Neuronal stem cell (in vitro differentiated cells): ENCODE measurements at places on chromosomes 7 and 10.

DNA sequence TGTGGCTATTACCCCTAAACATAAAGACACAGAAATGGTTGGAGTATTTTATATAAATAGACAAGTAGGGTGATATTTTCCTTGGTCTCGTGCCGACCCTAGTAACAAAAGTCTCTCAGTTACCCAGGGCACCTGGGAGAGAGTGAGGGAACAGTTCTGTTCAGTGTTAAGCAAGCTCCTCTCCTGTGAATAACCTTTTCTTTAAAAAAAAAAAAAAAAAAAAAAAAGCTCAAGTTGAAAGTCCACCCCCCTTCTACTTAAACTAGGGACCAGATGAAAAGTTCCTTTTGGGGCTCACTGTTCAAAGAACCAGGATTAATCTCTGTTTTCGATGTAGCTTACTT, 636.9 kb upstream of the GALNT17 start:
- no peak overlapping the region for H3K27ac ChIP-seq
- H3K4me1 ChIP-seq, result no peaks in the 10 kb centered on the region
- no peak overlapping the region for H3K4me3 ChIP-seq
- no peak for DNase-seq
- H3K36me3 ChIP-seq, result no peaks in the 10 kb centered on the region
- H3K27me3 ChIP-seq, result no peaks in the 10 kb centered on the region

- H3K4me1 ChIP-seq, result no peaks in the 10 kb centered on the region
- no peak overlapping the region for H3K4me3 ChIP-seq
- no peak for DNase-seq
Measured at GRCh38 chr7:74214816-74215630, 5.2 kb downstream of the LAT2 start.

DNA sequence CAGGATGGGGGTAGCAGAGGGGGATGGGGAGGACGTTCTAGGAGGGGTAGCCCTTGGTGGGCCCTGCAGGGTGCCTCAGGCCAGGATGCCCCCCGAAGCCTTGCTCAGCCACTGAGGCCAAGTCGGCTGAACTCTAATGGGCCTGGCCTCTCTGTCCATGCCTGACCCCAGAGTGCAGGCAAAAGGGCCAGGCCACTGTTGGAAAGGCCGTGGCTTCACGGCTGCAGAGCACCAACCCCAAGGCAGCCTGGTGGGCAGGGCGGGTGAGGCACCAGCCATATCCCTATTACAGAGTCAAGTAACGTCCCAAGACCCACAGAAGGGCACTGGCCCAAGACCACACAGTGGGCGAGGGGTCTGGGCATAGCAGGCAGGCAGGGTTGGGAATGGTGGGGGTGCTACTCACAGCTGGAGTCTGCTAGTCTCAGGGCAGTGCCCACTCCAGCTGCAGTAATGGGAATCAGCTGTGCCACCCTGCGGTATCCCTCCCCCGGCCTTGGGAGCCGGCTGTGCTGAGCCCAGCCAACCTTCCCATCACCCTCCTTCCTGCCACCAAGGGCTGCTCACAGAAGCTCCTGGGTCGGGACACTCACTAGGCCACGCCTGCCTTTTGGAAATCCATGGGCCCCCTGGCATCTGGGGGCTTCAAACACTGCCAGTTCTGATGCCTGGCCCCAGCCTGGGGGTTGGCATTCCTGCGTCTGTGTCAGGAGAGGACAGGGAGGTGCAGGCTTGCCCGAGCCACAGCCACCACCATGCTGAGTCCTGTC, 4.0 kb upstream of the LFNG start:
- H3K4me1 ChIP-seq, result peaks cover 42% of the 10 kb centered on the region
- no peak overlapping the region for H3K27ac ChIP-seq
- no peaks in the 10 kb centered on the region for H3K36me3 ChIP-seq

DNA sequence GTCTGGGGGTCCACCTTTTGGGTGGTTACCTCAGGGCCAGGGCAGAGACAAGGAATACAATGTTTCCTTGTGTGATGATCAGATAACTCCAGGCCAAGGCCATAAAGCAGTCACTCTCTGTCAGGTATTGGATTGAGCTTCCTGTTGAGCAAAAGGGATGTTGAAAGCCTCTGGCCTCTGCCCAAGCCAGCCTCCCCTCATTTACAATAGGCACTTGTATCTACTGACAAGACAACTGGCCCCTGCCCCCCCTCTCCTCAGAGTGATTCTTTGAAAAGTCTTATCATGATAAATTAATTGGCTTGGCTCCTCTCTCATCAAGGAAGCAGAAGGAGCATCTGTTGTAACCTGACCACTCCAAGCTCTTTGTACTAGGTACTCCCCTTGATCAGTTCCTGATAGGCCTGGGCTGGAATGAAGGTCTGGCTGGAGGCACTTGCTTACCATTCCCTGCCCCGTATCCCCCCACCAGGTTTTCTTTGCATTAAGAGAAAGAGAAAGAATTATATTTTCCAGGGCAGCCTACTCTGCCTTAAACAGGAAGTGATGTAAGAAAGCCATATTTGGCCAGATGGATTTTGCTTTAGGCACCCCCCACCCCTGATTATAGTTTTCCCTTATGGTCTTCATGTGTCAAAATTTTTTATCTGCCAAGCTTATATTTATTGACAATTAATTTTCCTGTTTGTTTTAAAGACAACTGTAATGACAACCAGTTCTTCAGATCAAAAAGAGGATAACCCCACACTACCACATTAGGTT, 42.1 kb upstream of the HPS1 start:
- H3K27me3 ChIP-seq, result no peaks in the 10 kb centered on the region
- H3K4me3 ChIP-seq, result no peak overlapping the region
- H3K4me1 ChIP-seq, result no peaks in the 10 kb centered on the region
- H3K27ac ChIP-seq, result no peak overlapping the region
- DNase-seq, result no peak

DNA sequence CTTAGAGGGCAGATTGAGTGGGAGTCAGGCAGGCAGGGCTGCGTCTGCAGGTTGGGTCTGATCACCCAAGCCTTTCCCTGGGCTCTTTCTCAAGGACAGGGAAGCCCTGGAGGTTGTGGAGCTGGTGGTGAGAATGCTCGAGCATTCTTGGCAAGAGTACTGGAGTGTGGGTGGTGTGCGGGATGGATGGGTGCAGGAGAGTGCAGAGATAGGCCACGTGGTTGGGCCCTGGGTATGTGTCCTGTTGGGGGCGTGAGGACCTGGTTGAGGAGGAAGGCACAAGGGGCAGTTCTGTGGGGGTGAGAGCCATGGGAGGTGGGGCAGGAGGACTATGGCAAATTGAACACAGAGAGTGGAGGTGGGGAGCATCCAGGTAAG, 135.9 kb downstream of the PTPN20 start:
- no peaks in the 10 kb centered on the region for H3K36me3 ChIP-seq
- H3K27ac ChIP-seq, result no peak overlapping the region
- no peaks in the 10 kb centered on the region for H3K27me3 ChIP-seq
- DNase-seq, result no peak
